A549 treated with Hydrocortisone at 1 μM for 4 hours (cell line): ENCODE measurements at places on chromosomes 6 and 20. TPM values are rescaled to one million over a fixed set of nuclear protein-coding genes. Genes with fewer than 3 reads are reported as not detected.

TBC1D32 gene
- 0.95 to 1.3 TPM (median 1.1 TPM) in 5 replicates for total RNA-seq

PPIL4 gene
- total RNA-seq, result 11.6 to 20.6 TPM (median 13.4 TPM) in 5 replicates

OXT gene
- total RNA-seq, result not detected in 5 replicates

RFX6 gene
- total RNA-seq, result not detected in 5 replicates

ARMH2 gene
- not detected in 5 replicates for total RNA-seq

CFAP61 gene
- total RNA-seq, result 0.20 to 0.80 TPM (median 0.47 TPM) in 5 replicates

CST4 gene
- not detected in 5 replicates for total RNA-seq

EDN1 gene
- total RNA-seq, result 36.3 to 45.1 TPM (median 38.8 TPM) in 5 replicates

SMAP1 gene
- 17.7 to 19.3 TPM (median 18.3 TPM) in 5 replicates for total RNA-seq

HCRTR2 gene
- total RNA-seq, result not detected in 5 replicates

FRS3 gene
- total RNA-seq, result 2.0 to 2.8 TPM (median 2.2 TPM) in 5 replicates
